ENCODE measurements at places on chromosomes 1 and 21. TPM values are rescaled to one million over a fixed set of nuclear protein-coding genes. Genes with fewer than 3 reads are reported as not detected.

KCNE2 gene
- 0.75 TPM for polyA plus RNA-seq

DNA sequence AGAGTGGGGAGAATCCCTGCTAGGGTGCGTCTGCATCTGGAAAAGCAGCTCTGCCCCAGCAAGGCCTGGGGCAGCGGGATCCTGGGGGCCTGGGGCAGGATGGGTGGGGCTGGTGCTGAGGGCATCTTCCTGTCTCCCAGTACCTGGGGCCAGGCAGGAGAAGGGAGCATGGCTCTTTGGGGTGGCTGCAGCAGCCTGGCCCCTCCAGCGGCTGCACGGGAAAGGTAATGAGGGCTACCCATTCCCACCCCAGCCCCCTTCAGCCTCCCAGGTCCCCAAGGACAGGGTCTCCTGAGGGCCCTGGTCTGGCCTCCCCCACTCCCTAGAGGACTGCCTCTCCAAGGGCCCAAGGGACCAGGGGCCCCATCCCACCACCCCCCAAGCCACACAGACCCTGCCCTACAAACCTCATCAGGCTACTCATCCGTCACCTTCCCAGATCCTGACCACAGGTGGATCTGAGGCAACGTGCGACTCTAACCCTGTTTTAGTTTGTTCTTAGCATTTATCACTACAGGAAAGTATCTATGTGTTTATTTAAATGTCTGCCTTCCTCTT, 910 bp upstream of the ANKRD65 start:
- DNase-seq = no peak

DNA sequence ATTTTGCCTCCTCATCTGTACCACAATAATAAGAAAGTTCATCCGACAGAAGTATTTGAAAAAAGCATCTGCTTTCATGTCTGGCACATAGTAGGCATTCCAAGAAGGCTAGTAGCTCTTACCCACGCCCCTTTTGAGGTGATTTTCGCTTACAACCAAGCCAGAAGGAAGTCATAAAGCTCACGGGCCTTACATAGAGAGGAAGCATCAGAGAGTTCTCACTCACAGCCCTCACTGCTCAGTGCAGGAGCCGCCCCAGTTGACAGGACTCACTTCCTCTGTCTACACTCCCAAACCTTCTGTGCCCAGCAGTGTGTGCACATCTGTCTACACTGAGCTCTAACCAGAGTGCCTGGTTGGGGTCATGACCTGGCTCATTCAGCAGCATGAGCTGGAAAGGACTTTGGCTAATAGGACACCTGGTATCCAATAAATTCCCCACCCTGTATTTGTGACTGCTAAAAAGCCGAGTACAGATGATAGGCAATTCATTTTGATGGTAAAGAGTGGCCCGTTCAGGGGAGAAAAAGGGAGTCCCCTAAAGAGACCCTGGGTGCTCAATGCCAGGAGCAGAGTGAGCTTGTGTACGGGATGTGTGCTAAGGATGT, 36.8 kb upstream of the DUSP10 start:
- no peak for DNase-seq

DNA sequence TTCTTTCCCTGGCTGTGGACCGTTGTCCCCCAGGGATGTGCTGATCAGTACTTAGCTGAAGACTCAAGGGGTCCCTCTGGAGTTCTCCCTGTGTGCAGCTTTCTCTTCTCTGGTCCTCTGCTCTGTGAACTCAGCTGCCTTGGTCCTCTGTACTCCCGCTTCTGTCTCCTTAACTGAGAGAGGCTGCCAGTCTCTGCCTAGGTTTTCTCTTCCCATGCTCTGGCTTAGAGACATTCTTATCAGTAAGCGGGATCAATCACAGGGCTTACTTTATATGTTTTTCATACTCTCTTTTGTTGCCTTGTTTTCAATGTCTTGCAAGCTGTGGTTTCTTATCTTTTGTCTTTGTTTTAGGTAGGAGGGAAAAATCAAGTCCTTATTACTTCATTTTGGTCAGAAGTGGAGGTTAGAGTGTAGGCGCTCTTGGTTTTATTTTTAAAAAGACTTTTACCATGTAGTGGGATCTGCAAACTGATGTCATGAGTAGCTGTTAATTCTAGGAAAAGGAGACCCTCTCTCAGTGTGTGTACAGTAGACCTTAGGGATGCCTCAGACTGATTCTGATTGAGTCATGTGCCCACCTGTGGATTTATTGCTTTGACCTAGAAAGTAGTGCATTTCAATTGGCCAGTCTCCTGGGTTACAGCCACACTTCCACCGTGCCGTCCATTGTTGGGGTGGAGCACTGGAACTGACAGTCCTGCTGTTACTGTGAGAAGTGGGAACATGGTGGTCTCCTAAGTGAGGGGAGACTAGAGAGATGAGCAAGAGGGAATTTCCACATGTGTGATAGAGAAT, 46.6 kb downstream of the TTC3 start:
- no peak for DNase-seq

DNA sequence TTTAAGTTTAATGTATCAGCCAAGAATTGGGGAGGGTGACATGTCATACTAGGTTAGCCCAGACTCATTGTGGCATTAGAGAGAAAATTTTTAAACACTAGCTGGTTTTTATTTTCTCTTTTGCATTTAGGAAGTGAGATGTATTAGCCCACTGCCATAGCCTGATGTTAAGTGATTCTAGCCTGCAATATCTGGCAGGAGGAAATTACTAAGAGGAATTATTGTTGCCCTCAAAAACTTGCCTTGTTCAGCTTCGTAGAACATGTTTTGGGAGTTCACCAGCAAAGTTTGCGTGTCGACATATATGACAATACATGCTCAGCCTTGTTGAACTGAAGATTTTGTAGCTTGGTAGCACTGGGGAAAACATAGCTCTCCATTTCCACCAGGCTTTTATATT, 12.5 kb downstream of the ADAM30 start:
- no peak for DNase-seq

AIRE gene
- polyA plus RNA-seq = 0.15 TPM

RCC2 gene
- polyA plus RNA-seq = 36.8 TPM

DNA sequence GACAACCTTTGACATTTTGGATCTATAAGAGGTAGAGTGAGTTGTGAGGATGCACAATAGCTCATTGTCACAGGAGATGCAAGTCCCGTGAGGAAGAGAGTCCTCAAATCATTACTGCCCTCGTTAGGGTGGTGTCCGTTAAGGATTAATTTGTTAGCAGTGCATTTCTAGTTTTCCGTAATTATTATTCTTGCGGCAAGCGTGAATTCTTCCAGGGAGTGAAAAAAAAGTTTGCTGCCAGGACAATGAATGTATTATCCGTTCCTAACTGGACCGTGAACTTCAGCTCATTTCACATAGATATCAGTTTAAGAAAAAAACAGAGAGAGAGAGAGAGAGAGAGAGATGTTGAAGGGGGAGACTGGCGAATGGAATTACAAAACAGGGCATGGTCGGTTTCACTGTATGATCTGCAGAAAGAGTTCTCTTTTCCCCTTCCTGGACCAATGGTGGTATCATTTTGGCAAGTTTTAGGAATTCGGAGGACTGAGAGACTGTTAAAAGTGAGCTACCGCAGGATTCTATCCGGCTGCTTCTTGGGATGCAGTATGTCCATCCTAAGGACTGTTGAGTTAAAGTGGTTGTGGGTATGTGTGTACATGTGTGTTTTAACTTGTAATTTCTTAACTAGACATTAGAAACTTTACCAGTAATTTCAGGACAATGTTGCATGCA, 216.0 kb upstream of the NFIA start:
- no peak for DNase-seq

GRCh38 chr1:20380616-20381035, 90.0 kb downstream of the VWA5B1 start:
- no peak for DNase-seq

LRRIQ3 gene
- polyA plus RNA-seq = 0.89 TPM

GRCh38 chr1:113453771-113454083, 63.4 kb downstream of the MAGI3 start:
- DNase-seq = no peak

RAB7B gene
- 12.2 TPM for polyA plus RNA-seq

REN gene
- polyA plus RNA-seq = not detected

DNA sequence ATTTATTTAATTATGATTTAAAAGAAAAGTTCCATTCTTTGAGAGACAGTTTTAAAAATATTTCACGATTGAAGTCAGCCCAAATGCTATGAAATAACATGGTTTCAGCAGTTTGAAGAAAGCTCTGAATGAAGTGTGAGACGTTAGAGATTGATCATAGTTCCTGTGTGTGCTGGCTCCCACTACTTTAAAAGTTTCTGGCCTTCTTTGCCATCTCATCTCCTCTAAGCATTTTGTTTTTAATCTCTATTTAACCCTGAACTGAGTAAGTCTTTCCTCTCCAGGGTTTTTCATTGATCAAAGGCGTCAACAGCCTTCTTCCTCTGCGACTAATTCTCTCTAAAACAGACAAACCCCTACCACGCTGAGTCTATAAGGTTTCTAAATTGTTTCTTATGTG, 225.3 kb upstream of the B3GALT2 start:
- no peak for DNase-seq

DNA sequence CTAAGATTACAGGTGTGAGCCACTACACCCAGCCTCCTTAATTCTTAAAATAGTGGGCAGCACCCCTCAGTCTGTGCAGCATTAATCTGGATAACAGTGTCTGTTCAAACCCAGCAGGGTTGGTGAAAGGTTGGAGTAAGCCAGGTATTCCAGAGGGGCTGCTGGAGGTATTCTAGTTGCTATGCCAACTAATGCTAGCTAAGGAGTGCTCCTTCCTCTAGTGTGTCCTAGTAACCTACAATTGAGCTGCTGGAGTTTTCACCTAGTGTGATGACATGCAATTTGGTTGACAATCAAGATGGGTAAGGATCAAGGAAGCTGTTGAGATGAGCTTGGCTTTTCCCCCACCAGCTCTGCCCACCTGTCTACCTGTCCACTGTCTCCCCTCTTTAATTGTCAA, 100.2 kb upstream of the IPO9 start:
- no peak for DNase-seq

GRCh38 chr1:165882168-165882837, 54.9 kb downstream of the UCK2 start:
- no peak for DNase-seq

OR2L8 gene
- polyA plus RNA-seq = not detected

GRCh38 chr1:235105051-235106043, 23.3 kb downstream of the TOMM20 start:
- no peak for DNase-seq

DNA sequence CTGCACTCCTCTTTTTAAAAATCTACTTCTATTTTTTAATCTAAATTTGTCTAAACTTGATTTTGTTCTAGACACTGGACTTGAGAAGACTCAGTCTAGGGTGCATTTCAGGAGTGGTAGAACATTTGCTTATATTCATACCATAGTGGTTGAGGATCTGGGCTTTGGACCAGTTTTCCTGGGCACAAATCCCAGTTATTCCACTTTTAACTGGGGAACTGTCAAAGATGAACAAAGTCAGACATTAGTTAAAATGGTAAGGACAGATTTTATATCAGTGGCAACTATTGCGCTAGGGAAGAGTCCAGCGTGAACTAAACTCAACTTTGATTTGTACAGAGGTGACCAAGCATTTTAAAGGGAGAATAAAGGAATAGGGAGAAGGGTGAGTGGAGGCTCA, 102.4 kb downstream of the FMN2 start:
- no peak for DNase-seq
